Stimulated activated CD4-positive, alpha-beta T cell treated with anti-CD3 and anti-CD28 coated beads, Interleukin-4, amount 100 ng/mL, for 1 hour (primary cell): ENCODE measurements at places on chromosomes 7 and 10.

DNA sequence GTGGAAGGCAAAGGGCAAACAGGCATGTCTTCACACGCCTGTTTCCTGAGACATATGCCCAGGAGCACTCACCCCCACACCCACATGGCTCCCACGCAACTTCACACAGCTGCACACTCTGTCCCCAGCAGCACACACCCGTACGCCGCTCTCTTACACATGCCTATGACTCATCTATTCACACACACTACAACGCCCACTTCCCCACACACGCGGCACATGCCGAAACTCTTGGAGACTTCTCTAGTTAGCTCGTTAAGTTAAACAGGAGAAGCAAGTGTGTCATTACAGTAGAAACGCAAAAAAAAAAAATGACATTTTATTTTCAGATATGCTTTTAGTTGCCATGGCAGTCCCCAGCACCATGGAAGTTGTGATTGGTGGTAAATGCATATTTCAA lies 6.7 kb downstream of the CALN1 start:
- no peak for DNase-seq

DNA sequence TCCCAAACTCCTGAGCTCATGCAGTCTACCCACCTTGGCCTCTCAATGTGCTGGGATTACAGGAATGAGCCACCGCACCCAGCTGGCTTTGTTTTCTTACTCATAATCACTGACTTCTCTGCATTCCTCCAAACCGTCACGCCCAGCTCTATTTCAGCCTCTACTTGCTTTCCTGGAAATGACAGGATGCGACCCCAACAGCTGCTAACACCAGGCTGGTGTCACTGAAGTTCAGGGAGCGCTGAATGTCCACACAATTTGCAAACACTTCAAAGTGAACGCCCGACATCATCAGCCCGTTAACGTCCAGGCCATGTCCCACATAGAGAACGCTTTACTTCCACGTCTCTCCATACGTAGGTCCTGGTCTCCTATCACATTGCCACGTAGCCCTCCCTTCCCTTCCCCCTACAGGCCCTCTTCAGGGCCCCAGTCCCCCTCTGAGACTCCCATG lies 12.8 kb upstream of the PROSER2 start:
- no peak for DNase-seq

- peak; percentile 2 for DNase-seq
Observed at GRCh38 chr7:8260871-8261694, 884 bp downstream of the ICA1 start.

DNA sequence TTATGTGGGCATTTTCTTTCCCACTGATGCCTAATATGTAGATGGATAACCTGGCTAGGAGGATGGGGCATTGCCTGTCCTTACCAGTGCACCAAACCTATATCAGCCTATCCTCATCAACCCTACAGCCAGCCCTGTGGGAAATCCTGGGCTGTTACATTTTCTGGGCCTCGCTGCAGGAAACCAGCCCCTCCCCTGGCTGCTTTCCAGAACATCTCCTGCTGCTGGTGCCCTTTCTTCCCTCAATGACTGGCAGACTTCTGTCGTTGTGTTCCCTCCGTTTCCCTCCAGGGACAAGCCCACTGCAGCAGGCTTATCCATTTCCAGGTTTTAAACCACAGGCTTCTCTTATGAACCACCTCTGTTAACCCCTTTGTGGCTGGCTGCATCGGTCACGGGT lies 486.1 kb upstream of the COBL start:
- DNase-seq: no peak

DNA sequence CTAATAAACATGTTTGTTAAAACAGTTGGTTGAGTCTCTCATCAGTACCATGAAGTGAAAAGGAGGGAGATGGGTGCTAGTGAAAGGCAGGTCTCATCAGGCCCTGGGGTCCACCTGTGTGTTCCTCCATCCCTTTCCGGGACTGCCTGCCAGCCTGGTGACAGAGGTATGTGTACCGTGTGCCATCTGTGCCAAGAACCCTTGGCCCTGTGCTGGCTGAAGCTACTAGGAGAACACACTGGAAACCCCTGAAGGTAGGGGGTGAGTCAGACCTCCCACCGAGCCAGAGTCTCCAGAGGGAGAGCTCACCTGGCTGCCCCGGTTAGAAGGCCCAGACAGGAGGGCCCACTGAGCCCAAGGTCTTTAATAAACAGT lies 2.3 kb downstream of the DDIT4 start:
- DNase-seq: peak; percentile 40
